Right cardiac atrium (tissue), 5 donors: ENCODE measurements at places on chromosomes 6 and 20. TPM values are rescaled to one million over a fixed set of nuclear protein-coding genes. Genes with fewer than 3 reads are reported as not detected.
A peak's percentile ranks its signal among the peaks of the same experiment; 100 is the strongest.

DNA sequence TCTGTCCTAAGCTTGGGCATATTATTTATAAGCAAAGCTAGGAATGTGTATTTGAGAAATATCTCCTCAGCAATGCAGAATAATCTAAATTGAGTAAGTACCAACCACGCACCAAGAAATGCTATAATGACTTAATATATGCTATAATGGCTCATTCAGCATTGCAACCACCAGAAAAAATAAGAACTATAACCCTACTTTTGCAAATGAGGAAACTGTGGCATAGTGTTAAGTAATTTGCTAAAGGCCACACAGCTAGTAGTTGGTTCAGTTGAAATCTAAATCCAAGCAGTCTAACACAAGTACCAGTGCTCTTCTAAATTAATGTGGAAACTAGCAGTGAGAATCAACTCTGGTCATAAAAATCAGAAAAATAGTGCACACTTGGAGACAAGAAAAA, 35.7 kb downstream of the HBS1L start:
- no peak for DNase-seq

- DNase-seq: peak; percentile 26
Observed at GRCh38 chr20:64102647-64103354, 4.6 kb downstream of the NPBWR2 start.

GRCh38 chr6:160167604-160168399, 46.2 kb downstream of the SLC22A1 start:
- no peak for DNase-seq

- no peak for DNase-seq
Observed at GRCh38 chr20:6974838-6975237, 207.4 kb downstream of the BMP2 start.

DNA sequence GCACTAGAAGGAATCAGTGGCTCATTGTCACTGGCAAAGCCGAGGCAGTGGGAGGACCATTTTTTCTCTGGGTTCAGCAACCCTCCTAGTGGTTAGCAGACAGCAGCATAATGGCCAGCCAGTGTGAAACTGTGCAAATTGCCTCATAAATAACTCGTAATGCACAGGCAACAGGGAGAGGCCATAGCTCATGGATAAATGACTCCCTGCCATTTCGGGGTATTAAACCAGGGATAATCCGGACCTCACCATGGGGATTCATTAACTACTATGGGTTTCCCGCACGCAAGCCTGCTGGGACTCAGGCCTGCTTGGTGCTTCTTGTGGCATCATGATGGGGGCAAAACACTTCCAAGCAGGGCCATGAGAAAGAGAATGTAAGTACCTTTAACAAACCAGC, 158.2 kb upstream of the CHD6 start:
- no peak for DNase-seq

Gene FAM83B
- total RNA-seq: 13.3 TPM

DNA sequence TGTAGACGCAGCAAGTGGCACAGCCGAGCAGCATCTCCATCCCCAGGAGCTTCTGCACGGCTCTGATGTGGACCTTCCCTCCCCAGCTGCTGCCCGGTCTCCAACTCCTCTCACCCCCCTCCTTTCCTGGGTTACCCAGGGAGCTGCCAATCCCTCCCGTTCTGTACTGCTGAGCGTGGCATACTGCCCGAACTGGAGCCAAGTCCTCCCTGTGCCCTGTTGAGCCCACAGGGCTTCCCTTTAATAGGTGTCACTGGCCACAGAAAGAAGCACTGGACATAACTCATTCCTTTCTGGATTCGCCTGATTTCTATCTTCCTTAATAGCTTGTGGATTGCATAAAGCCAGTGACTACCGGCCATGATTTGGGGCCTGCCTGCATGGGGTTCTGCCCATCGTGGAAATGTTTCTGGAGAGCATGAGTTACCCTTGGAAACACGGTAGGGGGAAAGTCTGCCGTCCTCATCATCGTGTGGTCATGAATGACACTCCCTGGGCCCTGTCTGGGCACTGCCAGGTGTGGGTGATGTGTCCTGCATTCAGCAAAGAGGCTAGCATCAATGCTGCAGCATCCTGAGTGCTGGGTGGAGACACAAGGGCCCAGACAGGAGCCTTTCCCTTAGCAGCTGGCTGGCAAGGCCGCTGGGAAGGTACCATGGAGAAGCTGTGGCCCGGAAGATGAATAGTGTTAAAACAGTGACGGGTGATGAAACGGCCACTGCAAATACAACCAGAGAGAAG, 189.7 kb downstream of the SYNDIG1 start:
- DNase-seq: peak; percentile 64

- no peak for DNase-seq
Observed at GRCh38 chr6:144939921-144940320, 654.8 kb downstream of the UTRN start.

Gene HM13
- total RNA-seq: 80.2 TPM

Gene ULBP1
- total RNA-seq: 0.20 TPM

Gene NMBR
- total RNA-seq: not detected

GRCh38 chr20:32501709-32502108, 83.4 kb downstream of the NOL4L start:
- no peak for DNase-seq

Gene RCAN2
- 184 TPM for total RNA-seq

DNA sequence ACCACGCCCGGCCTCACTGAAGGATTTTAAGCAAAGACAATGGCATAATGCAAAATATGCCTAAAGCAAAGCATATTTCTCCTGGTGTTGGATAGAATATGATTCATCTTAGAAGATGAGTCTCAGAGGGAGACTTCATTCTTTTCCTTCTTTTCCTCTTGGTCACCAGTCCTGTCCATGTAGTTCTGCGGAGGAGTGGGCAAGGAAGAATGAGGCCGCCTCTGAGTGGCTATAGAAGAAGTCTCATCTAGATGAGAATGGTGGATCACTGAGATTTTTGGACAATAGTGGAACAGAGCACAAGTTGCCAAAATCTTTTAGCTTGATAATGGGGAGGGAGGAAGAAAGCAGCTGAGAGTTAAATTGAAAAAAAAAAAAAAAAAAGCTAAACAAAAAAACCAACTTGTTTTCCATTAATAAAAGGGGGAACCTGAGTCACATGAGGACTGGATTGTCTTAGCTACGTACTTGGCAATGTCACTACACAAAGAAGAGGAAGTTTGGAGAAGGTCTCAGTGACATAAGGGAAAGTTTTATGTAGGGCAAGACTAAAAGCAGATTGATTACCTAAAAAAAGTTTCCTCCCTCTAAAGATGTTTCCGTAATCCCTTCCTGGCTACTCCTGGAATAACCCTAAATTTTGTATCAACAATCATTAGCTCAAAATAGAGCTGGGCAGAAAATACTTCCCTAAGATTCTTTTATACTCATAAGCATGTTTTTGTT, 6.0 kb downstream of the CD83 start:
- no peak for DNase-seq

GRCh38 chr6:151376440-151376839, 14.9 kb downstream of the ZBTB2 start:
- no peak for DNase-seq
